ENCODE measurements at places on chromosomes 7 and 10.

- no peak for DNase-seq
Observed at GRCh38 chr7:149300620-149301285, 38.8 kb downstream of the ZNF783 start.

DNA sequence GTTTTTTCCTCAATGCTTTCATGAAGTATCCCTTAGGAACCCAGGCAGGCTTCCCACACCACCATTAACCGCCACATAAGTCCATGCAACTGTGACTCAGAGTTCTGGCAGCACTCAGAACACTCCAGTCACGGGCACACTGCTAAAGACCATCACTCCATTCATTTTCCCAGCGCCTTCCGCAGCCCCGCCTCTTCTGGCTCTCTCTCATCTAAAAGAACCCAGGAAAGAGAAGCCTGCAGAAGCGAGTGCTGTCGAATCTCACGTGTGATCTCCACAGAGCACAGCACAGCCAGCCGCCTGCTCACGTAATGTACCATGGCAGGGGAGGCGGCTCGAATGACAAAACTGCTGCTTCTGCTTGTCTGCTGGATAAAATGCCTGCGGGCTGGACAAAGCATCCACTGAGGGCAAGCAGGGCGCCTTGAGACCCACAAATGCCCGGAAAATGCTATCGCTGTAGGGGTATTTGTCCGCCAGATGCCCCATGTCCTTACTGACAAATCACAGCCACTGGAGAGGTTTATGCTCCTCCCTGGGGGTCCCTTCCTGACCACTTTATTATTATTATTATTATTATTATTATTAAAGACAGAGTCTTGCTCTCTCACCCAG, 1.8 kb downstream of the PSMG3 start:
- DNase-seq = no peak

- DNase-seq = no peak
Observed at GRCh38 chr7:158530800-158531609, 56.6 kb downstream of the PTPRN2 start.

DNA sequence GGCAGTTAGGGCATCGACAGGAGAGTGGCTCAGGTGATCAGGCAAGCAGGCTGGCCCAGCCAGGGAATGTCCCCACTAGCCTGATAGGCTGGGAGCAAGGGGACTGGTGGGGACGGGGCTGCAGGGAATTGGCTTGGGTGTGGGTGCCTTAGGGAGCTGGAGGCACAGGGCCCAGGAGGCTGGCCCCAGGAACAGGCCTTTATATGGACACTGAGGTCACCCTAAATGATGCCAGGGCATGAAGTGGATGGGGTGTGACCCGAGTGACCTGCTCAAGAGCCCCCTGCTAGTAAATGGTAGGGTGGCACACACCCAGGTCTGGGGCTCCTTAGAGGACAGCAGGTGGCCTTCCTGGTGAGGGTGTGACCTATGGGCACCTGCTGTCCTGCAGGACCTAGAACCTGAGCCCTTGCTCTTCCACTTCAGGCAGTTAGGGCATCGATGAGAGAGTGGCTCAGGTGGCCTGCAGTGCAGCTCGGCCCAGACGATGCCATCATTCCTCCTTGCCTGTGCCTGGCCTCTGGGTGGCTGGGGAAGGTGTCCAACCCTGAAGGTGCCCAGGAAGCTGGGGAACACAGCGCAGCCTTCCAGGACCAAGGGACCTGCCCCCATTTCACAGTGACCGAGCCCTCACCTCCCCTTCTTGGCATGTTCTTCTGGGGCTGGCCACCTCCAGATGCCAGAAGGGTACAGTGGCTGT, 51.7 kb upstream of the LEP start:
- no peak for DNase-seq

DNA sequence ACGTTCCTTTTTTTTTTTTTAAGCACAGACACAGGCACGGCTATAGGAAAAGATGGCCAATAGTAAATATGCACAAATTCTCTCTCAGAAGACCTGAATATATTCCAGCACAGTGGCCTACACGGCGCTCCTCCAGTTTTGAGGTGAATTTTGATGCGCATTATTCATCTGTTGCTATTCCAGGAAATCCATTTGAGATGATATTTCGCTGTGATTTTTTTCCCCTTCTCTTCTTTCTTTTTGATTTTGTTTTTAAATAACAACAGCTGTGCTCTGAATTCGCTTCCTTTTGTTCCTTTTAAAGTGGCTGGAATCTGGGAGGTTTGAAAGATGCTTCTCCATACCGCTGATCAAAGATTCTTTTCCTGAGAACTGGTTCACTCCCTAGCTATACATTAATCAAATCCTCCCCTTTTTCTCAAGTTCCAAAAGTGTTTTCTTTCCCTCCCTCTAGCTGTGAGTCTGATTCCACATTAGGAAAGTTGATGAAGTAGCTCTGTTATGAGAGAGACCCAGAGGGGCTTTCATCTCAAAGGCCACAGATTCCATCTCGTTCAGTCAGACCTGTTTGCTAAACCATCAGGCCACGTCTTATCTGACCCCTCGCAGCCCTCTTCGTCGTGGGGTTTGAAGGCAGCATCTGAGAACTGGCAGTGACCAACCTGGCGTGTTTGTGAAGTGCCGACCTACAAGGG, 602.7 kb upstream of the NRP1 start:
- DNase-seq = no peak

All from cortex of kidney (tissue), 1 donor.